Calu3 (cell line): ENCODE measurements at places on chromosomes 16 and 17.

DNA sequence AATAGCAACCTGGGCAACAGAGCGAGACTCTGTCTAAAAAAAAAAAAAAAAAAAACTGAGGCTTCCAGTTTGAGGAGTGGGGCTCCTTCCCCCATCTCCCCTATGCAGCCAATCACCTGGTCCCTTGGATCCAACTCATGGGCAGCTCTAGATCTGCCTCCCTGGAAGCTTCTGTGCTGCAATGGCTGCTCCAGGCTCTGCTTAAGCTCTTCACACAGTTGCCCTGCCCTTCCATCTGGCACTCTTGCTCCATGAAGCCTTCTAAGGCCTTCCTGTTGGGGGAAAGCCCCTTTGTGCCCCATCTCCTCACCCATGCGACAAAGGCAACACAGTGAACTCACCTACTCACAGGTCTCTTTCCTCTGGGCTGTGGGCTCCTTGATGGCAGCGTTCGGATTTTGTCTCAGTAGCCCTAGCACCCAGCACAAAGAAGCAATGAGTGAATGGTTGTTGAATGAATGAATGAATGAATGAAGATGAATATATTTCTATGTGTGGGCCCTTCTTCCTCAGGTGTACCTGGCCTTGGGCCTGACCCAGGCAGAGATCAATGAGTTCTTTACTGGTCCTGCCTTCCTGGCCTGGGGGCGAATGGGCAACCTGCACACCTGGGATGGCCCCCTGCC lies 1.9 kb downstream of the NAGLU start:
- DNase-seq: no peak

DNA sequence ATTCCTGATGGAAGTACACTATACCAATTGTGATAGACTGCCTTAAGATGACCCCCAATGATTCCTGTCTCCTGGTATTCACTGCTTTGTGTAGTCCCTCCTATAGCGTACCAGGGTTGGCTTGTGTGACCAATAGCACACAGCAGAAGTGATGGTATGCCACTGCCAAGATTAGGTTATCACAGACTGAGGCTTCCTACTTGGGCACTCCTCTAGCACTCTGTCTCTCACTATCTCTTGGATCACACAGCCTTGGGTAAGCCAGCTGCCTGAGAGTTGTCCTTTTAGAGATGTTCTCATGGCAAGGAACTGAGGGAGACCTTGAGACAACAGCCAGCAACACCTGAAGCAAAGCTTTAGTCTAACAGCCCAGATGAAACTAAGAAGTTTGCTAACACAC lies 12.7 kb upstream of the AMFR start:
- no peak for DNase-seq

GRCh38 chr16:88907768-88908167 lies 41.3 kb upstream of the PABPN1L start:
- DNase-seq: peak; percentile 35

- no peak for DNase-seq
These were observed 10.3 kb downstream of the KAT7 start for GRCh38 chr17:49798738-49799137.
